ENCODE measurements at places on chromosomes 7 and 10.

- DNase-seq: peak; percentile 47
Measured at GRCh38 chr7:95303013-95303905, 21.1 kb downstream of the PON1 start.

DNA sequence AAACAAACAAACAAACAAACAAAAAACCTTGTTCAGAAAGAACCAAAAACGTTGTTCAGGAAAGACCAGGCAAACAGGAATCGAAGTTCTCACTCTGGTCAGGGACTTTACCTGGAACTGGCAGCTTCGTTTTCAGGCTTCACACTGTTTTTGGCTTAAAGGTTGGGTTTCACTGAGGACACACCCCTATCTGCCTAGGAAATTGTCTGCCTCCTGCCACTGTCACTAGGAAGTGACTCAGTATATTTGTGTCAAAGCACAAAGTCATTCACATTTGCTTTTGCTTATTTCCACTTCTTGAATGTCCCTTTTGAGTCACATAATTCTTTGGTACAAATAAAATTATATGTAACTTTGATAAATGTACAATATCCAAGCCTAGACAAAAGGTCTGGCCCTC, 37.9 kb downstream of the PNLIPRP3 start:
- DNase-seq: no peak

DNA sequence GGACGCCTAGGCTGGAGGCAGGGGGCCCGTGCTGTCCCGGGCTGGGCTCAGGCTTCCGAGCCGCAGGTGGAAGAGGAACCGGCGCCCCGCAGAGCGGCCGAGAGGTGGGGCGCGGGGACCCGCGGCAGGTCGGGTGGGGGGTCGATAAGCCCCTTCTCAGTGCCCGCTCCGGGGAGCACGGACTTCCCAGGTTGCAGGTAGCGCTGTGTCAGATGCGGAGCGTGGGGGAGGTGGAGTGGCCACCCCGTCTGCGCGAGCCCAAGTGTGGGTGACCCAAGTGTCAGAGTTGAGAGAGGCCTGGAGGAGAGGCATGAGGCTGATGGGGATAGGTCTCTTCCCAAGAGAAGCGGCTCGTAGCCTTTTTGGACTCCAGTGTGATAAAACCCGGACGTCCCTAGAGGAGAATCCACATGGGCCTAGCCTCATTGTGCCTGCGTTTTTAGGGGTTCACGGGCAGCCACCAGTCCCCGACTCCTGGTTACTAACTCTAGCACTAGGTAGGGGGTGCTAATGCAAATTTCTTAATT, 580 bp downstream of the EEPD1 start:
- no peak for DNase-seq

DNA sequence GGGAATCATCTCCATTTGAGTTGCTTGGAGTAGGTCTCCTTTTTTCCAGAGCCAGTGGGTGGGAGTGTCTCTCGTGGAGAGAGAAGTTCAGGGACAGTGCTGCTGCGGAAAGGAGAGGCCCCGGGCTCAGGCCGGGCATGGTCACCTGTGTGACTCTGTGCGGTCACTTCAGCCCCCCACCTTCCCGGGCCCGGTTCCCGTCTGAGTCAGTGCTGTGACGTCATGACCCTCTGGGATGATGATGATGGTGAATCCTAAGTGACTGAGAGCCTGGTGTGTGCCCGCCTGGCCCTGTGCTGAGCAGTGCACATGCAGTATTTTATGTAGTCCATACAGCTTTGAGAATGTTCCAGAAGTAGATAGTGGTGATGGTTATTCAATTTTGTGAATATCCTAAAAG, 32.6 kb upstream of the AP5Z1 start:
- no peak for DNase-seq

DNA sequence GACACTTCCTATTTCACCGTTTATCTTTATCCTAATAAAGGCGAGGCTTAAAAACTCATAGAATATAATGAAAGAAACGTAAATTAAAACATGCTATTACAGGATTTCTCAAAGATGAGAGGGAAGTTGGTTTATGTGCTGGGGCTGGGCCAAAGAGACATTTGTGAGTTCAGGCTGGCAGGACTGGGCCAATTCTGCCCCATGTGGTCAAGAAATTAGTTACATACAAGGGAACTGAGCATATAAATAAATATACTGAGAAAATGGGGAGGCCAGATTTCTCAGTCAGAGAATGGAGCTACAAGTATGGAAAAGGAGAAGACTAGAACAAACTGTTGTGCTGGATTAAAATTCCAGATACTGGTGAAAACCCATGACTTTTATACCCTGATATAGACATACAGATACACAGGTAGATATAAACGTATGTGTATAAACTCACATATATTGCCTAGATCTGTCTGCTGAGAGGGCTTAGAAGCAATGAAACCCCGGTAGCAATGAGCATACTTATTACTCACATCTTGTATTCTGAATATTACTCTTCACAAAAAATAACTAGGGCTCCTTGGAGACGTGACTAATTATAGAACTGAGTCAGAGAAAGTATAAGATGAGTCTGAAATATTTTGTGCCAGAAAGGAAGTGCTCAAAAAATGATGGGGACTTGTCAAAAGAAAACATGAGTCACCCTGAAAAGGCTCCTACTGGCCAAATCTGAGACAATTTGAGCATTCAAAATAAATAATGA, 155.7 kb upstream of the FGFR2 start:
- DNase-seq: peak; percentile 90

- DNase-seq: peak; percentile 33
Measured at GRCh38 chr7:13904007-13904406, 85.5 kb downstream of the ETV1 start.

DNA sequence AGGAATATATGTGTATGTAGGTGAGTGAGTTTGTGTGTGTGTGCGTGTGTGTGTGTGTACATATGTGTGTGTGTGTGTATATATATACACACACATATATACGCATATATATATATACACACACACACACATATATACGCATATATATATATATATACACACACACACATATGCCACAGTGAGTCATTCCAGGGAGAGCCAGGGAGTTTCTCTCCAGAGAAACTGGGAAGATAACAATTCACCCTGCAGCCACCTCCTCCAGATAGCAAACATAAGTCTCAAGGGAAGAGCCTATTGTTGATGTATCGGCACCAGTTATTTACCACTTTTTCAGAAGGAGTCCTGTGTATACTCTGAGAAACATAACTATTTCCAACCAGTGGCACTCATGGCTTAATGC, 102.3 kb upstream of the STK17A start:
- no peak for DNase-seq

GRCh38 chr7:83586281-83586680, 62.7 kb downstream of the SEMA3E start:
- no peak for DNase-seq

- DNase-seq: peak; percentile 71
Measured at GRCh38 chr7:123437447-123437995, 96.9 kb downstream of the IQUB start.

- DNase-seq: peak; percentile 14
Measured at GRCh38 chr7:30178748-30179436, 44.1 kb downstream of the MTURN start.

DNA sequence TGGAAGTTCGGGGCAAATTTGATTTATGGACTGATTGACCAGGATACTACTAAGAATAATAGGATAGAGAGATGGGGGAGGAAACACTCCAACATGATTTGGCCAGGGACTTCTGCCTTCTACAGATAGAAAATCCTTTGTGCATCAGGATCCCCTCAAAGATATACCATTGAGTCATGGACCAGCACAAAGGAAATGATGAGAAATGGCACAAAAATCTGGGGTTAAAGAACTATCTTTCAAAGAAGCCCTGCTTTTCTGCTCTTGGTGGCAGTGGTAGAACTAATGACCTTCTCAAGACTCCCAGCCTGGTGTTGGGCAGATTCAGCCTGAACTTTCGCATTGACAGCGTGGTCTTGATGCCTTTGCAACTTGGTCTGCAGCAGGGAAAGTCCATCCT, 27.6 kb upstream of the LAMB1 start:
- peak; percentile 73 for DNase-seq

DNA sequence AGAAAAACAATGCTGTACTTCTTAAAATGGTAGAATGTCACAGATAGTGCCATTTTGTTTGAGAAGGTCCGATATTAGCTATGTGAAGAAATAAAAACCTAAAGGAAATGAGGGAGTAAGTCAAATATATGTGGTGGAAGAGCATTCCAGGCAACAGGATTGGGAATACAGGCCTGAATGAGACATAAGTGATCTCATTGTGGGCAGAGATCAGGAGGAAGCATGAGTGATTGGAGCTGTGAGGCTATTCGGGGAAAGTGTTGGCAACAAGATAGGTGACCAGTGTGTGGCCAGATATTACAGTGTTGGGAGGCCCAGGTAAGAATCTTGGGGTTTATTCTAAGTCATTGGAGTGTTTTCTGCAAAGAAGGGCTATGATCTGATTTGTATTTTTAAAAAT, 41.3 kb upstream of the AGMO start:
- peak; percentile 76 for DNase-seq

- no peak for DNase-seq
Measured at GRCh38 chr7:145643981-145644380, 472.6 kb upstream of the CNTNAP2 start.

DNA sequence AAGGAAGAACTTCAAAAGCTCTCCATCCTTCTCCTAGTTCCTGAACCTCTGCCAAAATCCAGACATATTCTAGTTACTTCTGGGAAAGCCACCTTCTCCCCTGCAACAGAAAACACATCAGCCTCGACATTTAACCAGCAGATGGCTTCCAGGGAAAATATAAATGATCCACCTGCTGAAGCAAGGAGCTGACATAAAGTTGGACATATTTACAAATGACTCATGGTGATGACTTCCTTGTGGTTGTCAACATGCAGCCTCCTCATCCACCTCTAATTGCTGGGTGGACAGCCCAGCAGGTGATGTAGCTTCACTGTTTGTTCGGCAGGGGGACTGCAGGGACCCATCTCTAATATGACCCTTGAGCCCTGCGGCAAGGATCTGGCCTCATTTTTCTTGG, 266.0 kb downstream of the C7orf25 start:
- DNase-seq: peak; percentile 35

- no peak for DNase-seq
Measured at GRCh38 chr7:107029764-107030286, 14.7 kb upstream of the PRKAR2B start.

DNA sequence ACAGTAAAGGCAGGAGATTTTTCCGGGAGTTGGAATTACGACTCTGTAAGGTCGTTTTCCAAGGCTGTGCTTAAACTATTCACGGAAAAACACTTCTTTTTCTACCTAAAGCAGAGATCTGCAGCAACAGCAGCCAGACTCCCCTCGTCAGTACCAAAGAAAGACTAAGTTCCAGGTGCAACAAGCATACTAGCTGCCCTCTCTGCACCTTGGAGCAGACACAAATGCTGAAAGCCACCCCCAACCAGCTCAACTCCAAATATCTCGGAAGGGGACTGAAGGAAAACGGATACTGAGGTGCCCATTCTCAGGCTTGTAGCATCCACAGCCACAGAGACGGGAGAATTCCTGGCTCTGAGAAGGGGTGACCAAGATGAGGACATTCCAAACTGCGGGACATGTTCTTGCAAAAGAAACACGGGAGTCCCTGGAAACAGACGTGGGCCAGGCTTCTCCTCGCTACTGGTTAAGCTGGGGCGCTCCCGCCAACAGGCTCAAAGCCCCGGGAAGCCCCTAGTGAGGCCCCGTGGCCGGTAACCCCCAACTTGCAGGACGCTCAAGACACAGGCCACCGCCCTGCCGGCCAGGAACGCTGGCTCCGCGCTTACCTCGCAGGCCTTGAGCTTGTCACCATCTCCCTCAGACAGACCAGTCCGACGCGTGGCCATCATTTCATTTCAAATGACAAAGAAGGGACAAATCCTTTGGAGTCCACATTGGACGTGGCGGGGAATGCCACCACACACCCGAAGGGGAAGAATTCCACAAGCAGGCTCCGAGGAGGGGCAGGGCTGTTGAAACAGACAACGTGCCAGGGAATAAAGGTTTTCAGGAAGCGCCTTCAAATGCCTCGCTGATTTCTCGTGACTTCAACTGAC, 2.2 kb downstream of the ARHGAP21 start:
- DNase-seq: peak; percentile 43

GRCh38 chr10:16765509-16766375, 51.5 kb downstream of the RSU1 start:
- DNase-seq: no peak

GRCh38 chr10:117138838-117139580, 939 bp upstream of the VAX1 start:
- no peak for DNase-seq

- DNase-seq: no peak
Measured at GRCh38 chr10:10516346-10517130, 501.1 kb upstream of the CELF2 start.

DNA sequence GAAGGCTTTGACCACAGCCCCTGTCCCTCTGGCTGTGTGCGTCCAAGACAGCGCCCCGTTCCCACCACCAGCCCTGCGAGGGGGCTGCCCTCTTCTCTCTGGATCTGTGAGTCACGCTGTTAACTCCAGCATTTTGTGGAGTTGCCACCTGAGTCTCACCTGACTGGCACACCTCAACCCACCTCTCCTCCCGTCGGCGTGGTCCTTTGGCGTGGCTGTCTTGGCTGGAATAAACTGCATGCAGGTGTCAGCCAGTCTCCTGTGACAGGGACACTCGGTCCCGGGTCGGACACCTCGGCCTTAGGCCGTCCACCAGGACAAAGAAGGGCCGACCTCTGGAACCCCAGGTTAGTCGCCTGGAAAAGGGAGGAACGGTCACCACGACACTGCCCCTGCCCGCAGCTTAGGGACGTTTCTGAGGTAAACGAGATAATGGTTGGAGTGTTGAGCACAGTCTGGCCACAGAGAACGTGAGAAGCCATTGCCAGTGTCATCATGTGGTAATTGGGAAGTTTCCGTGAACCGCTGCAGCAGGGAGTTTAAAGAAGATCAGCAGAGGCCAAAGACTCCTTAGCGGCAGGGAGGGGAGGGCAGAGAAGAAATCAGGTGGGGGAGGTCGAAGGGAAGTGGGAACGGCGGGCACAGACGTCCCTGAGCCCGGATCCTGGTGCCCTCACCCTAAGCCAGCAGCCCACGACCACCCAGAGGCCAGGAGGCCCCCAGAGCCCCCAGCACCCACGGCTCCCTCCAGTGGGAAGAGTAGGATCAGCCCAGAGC, 73.6 kb upstream of the FAM20C start:
- DNase-seq: no peak

DNA sequence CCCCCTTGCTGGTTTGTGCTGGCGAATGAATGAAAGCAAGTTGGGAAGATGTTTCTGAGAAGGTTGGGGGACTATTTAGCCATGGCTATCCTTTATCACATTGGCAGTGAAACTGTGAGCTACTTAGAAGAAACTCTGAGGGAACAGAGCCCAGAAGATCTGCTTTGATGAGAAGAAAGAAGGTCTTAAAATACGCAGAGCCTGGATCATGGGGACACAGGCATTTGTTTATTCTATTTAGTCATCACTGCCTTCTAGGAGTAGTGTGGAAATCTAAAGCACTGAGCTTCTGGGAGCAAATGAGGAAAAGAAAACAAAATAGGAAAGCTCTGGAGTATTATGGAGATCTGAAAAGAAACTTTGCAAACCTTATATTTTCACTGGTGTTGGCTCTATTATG, 28.5 kb downstream of the CPED1 start:
- DNase-seq: no peak
